Esophagus muscularis mucosa (tissue), 4 donors: ENCODE measurements at places on chromosomes 3 and 15. TPM values are rescaled to one million over a fixed set of nuclear protein-coding genes. Genes with fewer than 3 reads are reported as not detected.

- no peak for DNase-seq
Measured at GRCh38 chr3:143306407-143306806, 186.8 kb downstream of the CHST2 start.

DNA sequence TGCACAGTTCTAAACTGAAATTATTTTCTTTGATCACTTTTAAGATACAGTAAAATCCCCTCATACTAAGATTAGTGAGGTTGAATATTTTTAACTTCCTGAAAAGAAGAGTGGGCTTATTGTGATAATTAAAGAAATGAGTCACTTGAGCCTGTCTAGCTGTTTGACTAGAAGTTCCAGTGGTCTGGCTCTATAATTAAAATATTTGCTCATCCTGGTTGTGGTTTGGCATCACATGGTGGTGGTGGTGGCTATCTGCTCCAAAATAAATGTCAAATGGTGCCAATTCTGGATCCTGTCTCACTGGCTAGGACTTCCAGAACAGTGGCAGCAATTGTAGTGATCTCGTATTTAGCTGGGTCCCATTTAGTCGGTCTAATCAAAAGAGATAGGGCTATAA lies 8.6 kb upstream of the TEX9 start:
- DNase-seq = no peak

DNA sequence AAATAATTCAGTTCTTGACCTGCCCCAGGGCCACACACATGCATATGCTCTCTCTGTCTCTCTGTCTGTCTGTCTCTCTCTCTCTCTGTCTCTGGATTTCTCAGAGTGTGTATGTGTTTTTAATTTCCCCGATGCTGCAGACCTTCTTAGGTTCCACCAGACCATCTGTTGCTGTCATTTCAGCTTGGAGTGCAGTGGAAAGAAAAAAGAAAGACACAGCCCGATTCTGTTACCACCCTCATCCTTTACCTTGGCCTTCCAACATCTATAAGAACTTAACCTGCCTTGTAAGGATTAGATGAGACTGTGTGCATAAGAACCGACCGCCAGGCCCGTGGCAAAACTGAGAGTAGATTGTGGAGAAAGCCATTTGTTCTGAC lies 9.7 kb upstream of the PGPEP1L start:
- peak; percentile 70 for DNase-seq

GRCh38 chr15:70833861-70834765 lies 19.8 kb downstream of the LARP6 start:
- DNase-seq = peak; percentile 91

DNA sequence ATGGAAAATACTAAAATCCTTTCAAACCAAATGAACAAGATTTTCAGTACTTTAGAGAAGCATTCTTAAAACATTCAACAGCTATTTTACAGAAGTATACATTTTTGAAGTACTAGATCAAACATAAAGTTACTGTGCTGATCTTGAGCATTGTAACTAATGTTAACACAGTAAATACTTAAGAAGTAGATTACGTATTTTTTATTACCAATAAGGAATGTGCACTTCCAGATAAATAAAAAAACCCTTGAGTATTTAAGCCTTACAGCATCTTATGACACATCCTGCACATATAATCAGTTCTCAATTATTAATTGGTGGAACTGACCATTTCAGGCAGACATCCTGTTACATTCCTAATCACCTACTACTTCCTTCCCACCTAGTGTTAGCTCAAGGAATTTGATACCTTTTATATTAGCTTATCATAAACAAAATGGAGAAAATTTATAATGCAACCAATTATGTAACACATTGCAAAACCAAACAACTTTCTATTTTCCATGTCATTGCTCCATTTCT lies 32.8 kb downstream of the COPS2 start:
- DNase-seq = no peak

DNA sequence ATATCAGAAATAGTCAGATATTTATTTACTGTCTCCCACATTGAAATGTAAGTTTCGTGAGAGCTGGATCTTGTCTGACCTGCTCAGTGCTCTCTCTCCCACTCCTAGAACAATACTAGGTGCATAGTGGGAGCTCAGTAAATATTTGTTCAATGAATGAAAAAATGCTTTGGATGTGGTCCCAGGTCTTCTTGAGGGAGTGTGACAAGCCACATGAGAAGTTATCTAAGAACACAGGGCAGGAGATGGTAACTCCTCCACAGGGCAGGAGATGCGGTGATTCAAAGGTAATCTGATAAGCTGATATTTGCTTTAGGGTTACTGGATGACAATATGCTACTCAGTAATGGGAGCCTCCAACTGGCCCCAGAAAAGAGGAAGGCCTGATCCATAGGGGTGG lies 25.8 kb upstream of the PLA2G4E start:
- no peak for DNase-seq

DNA sequence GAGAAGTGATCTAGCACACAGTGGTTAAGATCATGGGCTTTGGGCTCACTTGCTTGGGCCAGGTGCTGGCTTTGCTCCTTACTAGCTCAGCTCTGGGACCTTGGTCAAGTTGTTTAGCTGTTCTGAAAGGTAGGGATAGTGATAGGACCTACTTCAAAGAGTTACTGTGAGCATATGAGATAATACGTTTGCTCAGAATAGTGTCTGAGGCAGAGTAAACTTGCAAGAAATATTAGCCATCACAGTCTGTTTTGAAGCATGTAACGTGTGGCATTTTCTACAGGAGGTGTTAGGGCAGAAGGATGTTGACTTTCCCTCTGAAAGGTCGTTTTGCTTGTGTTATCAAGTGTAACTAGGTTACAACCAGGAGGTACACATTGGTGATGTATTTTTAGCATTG lies 34.5 kb upstream of the NFKBIZ start:
- no peak for DNase-seq

GRCh38 chr3:73727854-73728253 lies 103.1 kb upstream of the PDZRN3 start:
- no peak for DNase-seq

GRCh38 chr3:84136425-84136824 lies 822.4 kb upstream of the CADM2 start:
- no peak for DNase-seq

- no peak for DNase-seq
Measured at GRCh38 chr15:57720867-57721266, 14.4 kb downstream of the POLR2M start.

DNA sequence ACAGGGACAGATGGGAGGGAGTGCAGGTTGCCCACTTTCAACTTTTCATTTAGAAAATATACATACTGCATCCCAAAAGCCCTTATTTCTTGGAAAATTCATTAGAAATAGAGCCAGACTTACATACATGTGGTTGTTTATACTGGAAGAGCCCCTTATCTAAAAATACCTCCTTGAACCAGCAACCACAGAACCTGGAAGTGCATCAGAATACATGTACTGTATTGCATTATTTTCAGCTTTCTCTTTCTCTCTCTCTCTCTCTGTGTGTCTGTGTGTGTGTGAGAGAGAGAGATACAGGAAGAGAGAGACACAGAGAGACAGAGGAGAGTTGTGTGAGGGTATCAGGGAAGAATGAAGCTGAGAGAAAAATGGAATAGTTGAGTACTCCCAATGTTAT lies 29.5 kb upstream of the LSAMP start:
- DNase-seq = no peak

- DNase-seq = no peak
Measured at GRCh38 chr3:102000620-102001209, 151.4 kb downstream of the NFKBIZ start.

GRCh38 chr3:151016478-151016795 lies 43.9 kb upstream of the CLRN1 start:
- DNase-seq = peak; percentile 1

DNA sequence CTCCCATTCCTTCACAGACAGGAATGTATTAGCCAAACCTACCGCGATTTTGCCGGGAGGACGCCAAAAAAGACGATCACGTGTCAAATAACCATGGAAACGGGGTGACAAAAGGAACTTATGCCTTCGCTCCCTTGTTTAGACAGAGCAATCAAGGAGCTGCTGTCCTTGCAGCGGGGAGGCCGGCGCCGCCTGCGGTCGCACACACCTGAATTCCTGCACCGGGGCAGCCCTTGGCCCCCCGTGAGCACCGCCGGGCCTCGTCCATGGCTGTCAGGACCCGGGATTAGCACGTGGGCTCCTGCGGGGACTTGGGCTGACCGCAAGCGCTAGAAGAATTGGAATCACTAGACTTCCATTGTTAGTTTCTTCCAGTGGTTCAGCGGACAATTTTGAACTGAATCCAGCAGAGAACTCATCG lies 193.1 kb downstream of the SHQ1 start:
- no peak for DNase-seq

GRCh38 chr3:13879946-13880810 lies at the start of gene WNT7A:
WNT7A (minus strand) TSS chr3:13880071; CDS start chr3:13879816, 255 bp downstream.
- DNase-seq = no peak

DNA sequence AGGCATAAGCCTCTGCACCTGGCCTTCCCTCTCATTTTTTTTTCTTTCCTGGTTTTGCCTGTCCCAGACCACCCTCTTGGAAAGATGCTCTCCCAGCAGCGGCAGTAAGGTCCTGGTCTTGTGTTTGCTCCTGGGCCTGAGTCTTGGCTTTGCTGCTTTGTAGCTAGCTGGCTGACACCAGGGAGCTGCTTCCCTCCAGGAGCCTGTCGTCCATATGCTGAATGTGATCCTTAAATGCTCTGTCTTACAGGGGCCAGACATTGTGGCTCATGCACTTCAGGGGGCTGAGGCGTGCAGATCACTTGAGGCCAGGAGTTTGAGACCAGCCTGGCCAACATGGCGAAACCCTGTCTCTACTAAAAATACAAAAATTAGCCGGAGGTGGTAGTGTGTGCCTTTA lies 17.2 kb downstream of the FLNB start:
- no peak for DNase-seq

DNA sequence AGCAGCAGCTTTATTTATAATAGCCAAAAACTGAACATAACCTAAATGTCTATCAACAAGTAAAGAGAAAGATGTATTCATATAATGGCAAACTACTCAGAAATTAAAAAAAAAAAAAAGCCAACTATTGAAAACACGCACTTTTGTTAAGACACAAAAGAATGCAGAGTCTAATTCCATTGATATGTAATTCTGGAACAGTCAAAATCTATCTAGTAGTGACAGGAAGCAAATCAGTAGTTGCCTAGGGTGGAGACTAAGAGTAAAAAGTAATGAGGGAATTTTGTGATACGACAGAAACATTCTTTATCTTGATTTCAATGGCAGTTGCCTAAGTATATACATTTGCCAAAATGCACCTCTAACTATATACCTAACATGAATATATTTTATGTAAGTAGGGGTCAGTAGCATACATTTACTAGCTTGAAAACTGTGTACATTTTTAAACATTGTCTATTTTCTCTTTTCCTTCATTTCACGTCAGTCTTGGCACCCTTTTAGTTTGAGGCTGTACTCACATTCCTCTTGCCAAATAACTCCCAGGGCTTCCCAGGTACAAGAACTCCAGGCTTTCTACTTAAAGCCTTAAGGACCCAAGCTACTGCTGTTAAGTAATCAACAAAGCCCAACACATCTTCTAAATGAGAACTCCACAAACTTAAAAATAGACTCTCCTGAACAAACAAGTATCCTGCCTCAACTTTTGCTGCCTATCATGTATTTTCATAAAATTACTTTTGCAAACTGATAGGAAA lies 54.7 kb downstream of the ADAM10 start:
- DNase-seq = no peak

DNA sequence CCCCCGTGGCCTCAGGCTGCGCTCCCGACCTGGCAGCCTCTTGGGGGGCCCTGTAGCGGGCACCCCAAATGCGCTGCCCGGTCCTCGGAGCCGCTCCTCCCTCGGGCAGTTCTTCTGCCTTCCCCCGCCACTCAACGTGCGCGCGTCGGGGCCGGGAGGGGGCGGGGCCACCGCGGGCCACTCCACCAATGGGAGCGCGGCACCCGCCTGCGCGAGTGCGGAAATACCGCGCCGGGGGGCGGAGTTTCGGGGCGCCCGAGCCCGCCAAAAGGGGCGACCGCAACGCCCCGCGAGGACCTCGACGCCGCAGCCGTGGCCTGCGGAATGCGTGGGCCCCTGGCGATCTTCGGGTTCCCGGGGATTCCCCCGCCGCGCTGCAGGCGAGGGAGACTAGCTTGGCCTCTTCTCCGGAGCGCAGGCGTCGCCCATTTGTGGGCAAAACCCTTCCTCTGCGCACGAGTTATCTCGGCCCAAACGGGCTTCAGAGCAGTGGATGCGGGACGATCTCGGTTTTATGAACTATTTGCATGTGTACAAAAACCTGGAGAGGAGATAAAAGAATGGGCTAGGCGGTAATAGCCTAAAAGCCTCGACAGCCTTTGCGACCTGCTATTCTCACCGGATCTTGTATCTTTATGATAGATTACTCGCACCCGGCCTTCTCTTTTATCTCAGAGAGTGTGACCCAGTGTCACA lies at the start of gene TASOR:
Gene TASOR (minus strand): TSS at position 144 of the 696 bp plus-strand sequence. CDS start 259 bp downstream, outside the sequence.
- peak; percentile 93 for DNase-seq

- no peak for DNase-seq
Measured at GRCh38 chr15:23497710-23498111, 50.7 kb upstream of the GOLGA6L2 start.

- DNase-seq = no peak
Measured at GRCh38 chr3:178345944-178346343, 190.3 kb upstream of the KCNMB2 start.

Gene PPP2R3A
- total RNA-seq = 28.9 TPM

Gene SYNPR
- not detected for total RNA-seq

Gene KCNAB1
- total RNA-seq = 2.3 TPM

Gene OR5K2
- total RNA-seq = not detected

Gene LDHAL6B
- not detected for total RNA-seq

Gene ATP13A3
- 167 TPM for total RNA-seq

Gene GABRB3
- total RNA-seq = 4.1 TPM

Gene CHRNA7
- 1.9 TPM for total RNA-seq

Gene KBTBD8
- 2.4 TPM for total RNA-seq

Gene CYP19A1
- 1.5 TPM for total RNA-seq

Gene BNC1
- 0.11 TPM for total RNA-seq
